ENCODE measurements at places on chromosomes 6 and 20. TPM values are rescaled to one million over a fixed set of nuclear protein-coding genes. Genes with fewer than 3 reads are reported as not detected.

DNA sequence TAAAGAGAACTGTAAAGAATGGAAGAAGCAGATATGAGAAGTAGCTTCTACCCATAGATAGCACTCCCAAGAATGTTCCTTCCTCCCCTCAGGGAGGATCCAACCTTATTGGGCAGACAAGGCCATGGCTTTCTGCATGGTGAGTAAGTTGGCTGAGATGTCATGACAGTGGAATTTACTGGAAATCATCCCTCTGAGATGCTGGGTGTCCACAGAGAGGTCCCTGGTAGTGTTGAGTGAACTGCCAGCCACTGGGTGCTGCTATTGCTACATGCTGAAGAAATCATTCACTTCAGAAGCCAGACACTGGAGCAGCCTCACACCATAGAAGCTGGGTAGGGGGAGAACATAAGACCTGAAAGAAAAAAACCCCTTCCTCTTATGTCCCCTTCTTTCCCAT is 46.4 kb upstream of the FERMT1 start:
- H3K27ac ChIP-seq = no peak overlapping the region
- no peaks in the 10 kb centered on the region for H3K27me3 ChIP-seq
- no peak for DNase-seq
- H3K36me3 ChIP-seq = no peaks in the 10 kb centered on the region

GRCh38 chr6:162814426-162814973 is 86.7 kb downstream of the PACRG start:
- H3K36me3 ChIP-seq = no peaks in the 10 kb centered on the region
- H3K27ac ChIP-seq = no peak overlapping the region
- H3K4me1 ChIP-seq = no peaks in the 10 kb centered on the region
- H3K4me3 ChIP-seq = no peak overlapping the region

PRR18 gene
- 0.21 TPM for total RNA-seq

DNA sequence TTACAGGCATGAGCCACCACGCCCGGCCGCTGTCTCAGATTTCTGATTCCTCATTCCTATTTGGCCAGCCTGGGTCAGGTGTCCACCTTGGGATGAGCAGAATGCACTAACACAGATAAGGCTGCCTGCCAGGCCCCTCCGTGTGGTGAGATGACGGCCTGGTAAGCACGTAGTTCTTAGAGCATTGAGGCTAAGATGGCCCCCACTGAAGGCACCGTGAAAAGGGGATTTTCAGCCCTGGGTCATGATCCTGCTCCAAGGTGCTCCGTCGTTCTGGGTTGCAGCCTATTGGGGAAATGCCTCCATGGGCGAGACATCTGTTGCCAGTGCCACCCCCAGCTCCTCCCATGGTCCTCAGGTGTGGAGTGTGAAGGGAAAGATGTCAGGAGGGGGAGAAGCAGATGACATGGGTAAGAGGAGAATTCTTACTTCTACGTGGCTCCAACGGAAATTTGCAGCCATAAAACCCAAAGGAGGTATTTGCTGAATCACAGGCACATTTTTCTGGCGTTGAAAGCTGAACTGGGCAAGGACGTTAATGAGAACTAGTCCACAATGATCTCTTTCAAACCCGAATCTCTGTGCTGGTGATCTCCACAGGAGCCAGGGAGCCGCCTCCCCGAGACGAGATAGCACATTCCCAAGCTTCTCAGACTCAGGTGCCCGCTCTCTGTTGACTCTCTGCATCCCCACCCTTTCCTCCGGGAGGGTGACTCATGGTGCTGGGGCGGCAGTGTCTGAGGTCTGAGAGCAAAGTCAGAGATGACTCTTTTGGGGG is 34.0 kb upstream of the BMP6 start:
- DNase-seq = no peak
- no peaks in the 10 kb centered on the region for H3K4me1 ChIP-seq
- no peak overlapping the region for H3K27ac ChIP-seq
- H3K36me3 ChIP-seq = no peaks in the 10 kb centered on the region
- H3K4me3 ChIP-seq = no peak overlapping the region
- H3K27me3 ChIP-seq = no peaks in the 10 kb centered on the region

DNA sequence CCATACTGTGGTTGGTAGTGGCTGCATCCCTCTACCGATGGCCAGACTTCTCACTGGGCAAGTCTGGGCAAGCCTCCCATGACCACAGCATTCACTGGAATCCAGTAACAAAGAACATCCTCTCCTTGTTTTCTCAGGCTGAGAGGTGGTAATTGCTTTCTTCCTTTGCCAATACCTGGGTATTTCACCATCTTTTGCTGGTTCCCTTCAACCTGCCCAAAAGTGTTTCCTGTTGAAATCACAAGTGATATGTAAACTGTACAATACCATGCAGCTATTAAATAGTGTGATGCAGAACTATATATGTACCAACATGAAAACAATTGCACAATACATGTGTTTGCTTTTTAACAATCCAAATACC is at the start of gene PTCHD4:
PTCHD4 (minus strand) TSS at position 55 of the 364 bp plus-strand sequence. CDS start 42,240 bp downstream, outside the sequence.
- H3K4me1 ChIP-seq = no peaks in the 10 kb centered on the region
- H3K36me3 ChIP-seq = no peaks in the 10 kb centered on the region
- no peaks in the 10 kb centered on the region for H3K27me3 ChIP-seq
- no peak within 1 kb of the TSS for H3K27ac ChIP-seq

All from thyroid gland (tissue), 4 donors.